ENCODE measurements at places on chromosomes 5 and 9. TPM values are rescaled to one million over a fixed set of nuclear protein-coding genes. Genes with fewer than 3 reads are reported as not detected.

Gene RAB3C
- total RNA-seq, result 2.7 TPM

Gene FST
- 6.2 TPM for total RNA-seq

Gene POU5F2
- total RNA-seq, result 0.47 TPM

Gene SPINK1
- total RNA-seq, result not detected

Gene ZFP2
- 1.9 TPM for total RNA-seq

Gene CKS2
- 0.81 TPM for total RNA-seq

Gene SCGB3A2
- not detected for total RNA-seq

Data from gastroesophageal sphincter (tissue), 4 donors.